ENCODE measurements at places on chromosomes 2 and 18.

DNA sequence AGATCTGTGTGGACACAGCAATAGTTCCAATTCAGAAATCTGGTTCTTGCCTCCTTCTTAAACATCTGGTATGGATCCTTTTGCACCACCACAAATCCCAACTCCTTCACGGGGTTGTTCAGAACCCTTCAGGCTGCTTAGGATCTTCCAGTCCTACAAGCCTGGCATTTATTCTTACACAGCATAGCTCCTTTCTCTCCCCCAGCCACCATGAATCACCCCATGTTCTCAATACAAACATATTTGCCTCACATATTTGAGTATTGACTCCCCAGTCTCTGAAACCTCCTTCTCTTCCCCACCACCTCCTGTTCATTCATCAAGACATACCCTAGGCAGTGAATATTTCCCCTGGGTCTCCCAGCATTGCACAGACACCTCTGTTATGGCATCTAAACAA, 155.2 kb downstream of the ALK start:
- no peak for DNase-seq

DNA sequence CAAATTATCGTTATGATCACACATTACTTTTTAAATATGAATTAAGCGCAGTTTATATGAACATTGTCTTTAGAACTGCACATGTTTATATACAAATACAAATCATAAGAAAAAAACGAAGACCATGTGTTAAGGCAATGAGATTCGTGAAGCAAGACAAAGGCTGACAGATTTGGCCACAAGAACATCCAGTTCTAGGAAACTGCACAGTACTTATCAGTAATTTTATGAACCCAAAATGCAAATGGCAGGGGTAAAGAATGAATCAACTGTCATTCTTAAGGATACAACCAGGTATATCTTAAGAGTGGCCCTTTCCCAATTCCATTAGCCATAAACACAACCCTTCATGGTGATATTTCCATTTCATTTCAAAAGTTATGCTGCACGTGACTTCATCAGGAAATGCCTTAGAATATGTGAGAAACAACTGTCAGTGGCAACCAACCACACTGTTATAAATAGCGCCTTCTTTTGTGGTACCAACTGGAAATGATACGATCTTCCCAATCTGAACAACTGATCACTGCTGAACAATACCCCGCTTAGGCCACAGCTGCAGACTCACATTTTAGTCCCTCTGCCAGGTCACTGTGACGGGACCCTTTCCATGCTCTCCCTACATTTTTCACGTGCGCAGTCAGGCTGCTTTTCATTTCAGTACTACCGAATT, 144.9 kb downstream of the L3MBTL4 start:
- DNase-seq, result no peak

- DNase-seq, result no peak
Measured at GRCh38 chr2:192005211-192005610, 158.3 kb upstream of the CAVIN2 start.

DNA sequence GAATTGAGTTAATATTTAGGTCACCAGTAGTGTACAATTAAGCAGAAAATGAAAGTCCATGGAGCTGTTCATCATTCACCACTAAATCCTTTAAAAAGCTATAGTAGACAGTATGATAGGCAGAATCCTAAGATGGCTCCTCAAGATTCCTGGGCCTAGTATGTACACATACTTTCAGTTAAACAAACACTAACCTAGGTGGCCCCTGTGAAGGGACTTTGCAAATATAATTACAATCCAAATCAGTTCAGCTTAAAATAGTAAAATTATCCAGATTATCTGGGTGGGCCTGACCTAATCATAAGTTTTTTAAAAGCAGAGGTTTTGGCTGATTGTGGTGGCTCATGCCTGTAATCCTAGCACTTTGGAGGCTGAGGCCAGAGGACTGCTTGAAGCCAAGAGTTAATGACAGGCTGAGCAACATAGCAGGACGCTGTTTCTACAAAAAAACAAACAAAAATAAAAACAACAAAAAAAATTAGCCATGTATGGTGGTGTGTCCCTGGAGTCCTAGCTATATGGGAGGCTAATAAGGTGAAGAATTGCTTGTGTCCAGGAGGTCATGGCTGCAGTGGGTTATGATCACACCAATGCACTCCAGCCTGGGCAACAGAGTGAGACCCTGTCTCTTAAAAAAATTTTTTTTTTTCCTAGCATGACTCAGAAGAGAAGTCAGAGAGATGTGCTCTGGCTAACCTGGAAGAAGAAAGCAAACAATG, 13.9 kb downstream of the MEX3C start:
- DNase-seq, result no peak

DNA sequence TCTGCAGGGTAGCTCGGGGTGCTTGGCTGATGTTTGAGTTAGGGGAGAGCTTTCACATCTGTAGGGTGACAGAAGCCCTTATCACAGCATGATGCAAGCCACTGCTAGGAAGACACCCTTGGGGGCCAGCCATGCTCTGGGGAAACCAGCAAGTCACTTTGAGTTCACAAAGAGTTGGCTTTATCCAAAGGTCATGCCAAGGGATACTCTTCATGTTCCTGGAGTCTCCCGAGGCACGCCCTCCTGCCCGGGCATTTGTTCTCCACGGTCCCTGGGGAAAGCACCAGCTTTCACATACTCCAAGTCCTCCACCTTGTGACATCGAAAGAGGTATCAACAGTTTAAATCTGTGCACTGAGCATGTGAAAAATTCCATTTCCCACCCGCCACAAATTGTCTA, 227.7 kb downstream of the VAPA start:
- DNase-seq, result no peak

DNA sequence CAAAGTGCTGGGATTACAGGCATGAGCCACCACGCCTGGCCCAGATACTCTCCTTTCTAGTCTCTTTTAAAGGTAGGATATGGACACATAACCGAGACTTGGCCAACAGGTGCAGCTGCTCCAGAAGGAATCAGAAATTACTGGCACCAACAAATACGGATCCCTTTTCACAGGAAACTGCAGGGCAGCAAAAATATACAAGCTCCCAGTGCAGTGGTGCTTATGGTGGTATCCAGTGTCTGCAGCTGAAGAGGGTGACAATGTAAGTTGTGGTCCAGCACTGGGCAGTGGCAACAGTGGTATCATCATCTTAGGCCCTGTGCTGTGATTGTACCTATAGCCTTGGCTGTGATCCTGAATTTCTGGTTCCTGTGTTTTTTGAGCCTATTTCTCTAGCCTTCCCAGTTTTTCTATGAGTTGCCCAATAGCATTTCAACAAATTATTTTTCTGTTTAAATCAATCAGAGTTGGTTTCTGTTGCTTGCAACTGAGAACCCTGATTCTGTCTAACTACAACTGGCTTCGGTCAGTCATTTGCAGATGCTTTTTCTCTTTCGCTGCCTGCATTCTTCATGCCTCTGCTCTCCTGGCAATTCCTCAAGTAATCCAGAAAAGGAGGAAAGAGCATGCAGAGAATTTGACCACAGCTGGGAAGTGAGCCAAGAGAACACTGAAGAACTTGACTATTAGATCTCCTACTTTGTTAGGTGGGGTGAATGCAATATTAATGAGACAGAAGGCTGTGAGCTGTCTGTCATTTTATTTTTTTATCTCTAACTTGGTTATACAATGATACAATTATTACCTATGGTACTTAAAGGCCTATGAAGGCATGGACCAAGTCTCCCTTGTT, 30.8 kb upstream of the EML4 start:
- no peak for DNase-seq

- no peak for DNase-seq
Measured at GRCh38 chr18:40157120-40157519, 1797.9 kb upstream of the PIK3C3 start.

- DNase-seq, result no peak
Measured at GRCh38 chr2:233446121-233446520, 91.8 kb downstream of the DGKD start.

- no peak for DNase-seq
Measured at GRCh38 chr2:58569475-58570185, 328.5 kb upstream of the FANCL start.

DNA sequence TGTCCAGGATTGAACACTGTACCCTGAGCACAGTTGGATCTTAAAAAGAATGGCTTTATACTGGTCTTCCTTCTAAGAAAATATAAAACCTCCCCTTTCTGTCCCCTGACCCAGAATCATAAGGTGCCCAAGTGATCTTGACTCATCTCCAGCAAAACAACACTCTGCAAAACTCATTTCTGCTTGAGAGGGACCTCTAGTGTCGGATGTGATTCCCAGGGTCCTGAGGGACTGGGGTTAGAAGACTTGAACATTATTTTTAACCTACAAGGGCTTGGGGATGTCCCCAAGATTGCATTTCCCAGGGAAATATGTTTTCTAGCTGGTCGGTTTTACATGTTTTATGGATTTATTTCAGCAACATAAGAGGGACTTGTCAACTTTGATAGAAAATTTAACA, 1318.5 kb upstream of the CELF4 start:
- no peak for DNase-seq

DNA sequence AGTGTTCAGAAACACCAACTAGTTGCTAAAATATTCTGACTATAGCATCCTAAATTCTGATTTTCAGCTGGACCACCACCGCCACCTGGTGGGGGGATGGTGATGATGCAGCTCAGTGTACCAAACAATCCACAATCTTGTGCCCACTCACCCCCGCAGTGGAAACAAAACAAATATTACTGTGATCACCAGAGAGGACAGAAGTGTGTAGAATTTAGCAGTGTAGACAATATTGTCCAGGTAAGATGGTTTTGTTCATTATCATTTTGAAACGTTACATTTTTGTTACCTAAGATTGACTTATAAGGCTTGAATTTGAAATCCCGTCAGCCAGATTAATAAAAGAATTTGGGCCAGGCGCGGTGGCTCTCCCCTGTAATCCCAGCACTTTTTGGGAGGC, 31.7 kb upstream of the UBXN4 start:
- peak; percentile 46 for DNase-seq

DNA sequence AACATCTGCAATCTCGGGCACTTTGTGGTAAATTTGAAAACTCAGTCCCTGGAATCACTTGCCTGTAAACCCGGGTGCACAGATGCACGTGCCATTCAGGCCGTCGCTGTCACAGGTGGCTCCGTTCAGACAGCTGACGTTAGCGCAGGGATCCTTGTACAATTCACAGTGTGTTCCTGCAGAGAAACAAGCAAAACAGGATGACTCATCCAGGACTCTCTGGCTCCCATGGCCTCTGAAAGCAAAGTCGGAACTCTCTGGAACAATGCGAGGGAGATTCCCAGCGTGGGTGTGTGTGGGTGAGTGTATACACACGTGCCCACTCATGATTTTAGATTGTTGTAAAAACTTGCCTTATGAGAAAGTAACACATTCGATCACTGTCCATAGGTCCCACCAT, 136.1 kb upstream of the PID1 start:
- no peak for DNase-seq

- DNase-seq, result no peak
Measured at GRCh38 chr18:3612315-3612714, 162.3 kb downstream of the TGIF1 start.

DNA sequence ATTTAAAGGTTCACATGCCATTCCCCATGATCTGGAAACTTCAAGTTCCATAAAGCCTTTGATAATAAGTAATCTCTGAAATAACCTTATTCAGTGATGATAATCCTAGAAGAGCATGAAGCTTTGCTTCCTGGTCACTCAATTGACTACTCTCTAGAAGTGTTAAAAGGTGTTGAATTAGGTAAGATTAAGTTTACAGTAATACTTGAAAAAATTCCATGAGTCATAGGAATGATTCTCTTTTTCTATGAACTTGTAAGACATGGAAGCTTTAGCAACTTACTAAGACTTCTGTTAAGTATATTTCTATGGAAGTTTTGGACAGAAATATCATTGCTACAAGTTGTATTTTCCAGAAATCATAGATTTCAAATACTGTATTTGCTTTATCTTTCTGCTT, 100.6 kb downstream of the MYO1B start:
- DNase-seq, result no peak

DNA sequence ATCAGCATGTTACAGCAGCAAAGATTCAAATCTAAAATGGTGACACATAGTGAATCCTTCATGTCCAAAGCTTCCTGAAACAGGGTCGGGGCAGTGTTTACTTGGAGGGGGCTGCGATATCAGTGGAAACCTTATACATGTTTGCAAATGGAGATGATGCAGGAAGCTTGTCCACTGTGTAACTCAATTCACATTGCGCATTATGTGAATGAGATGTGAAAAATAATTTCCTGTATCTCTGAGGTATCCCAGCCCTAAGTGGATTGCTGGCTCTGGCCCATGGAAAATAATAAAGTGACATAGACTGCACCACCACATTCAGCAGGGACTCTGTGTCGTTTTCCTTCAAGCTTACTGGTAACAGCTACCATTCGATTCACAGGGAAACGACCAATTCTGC, 505.5 kb downstream of the GALR1 start:
- DNase-seq, result no peak

- no peak for DNase-seq
Measured at GRCh38 chr18:35030277-35030989, 10.8 kb upstream of the MAPRE2 start.

GRCh38 chr2:190812506-190813294, 67.9 kb upstream of the GLS start:
- no peak for DNase-seq

GRCh38 chr18:9401176-9401575, 66.6 kb downstream of the TWSG1 start:
- DNase-seq, result no peak

GRCh38 chr2:26034637-26034992, 731 bp downstream of the RAB10 start:
- DNase-seq, result no peak

DNA sequence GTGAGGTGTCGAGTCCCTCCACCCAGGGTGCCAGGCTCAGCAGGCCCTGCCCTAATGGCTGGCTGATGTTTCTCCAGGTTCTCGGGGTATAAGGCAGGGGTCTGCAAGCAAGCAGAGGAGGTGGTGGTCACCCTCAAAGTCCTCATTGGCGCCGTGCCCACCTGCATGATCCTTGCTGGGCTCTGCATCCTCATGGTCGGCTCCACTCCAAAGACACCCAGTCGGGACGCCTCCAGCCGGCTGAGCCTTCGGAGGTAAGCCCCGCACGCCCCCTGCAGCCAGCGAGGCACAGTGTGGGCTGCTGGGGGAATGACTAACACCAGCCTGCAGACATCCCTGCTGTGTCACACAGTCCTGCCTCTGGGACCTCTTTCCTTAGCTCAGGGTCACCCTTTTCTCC, 14.1 kb downstream of the MFSD2B start:
- DNase-seq, result no peak

- DNase-seq, result no peak
Measured at GRCh38 chr2:189163889-189164288, 15.7 kb downstream of the COL5A2 start.

DNA sequence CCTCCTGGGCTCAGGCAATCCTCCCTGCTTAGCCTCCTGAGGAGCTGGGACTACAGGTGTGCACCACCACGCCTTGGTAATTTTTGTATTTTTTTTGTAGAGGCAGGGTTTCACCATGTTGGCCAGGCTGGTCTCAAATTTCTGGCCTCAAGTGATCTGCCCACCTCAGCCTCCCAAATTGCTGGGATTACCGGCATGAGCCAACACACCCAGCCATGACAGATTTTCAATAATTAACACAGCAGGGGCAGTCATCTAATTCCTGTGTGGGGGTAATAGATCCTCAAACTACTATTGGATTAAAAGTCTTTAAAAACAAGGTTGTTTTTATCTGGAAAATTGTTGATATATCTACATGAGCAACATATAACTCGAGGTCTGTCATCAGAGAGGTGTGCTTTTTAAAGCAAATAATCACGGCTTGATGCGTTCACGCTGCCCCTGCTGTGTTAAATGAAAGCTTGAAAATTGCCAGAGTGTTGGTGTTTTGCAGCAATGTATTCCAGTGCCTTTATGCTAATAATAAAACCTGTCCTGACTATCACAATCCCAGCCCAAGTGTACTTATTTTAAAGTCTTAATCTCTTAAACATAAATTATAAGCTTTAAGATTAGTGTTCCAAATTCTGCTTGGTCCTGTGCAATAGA, 35.6 kb upstream of the ASB1 start:
- DNase-seq, result no peak

- no peak for DNase-seq
Measured at GRCh38 chr18:26436176-26437051, 111.9 kb downstream of the KCTD1 start.

All from stimulated activated CD8-positive, alpha-beta memory T cell treated with anti-CD3 and anti-CD28 coated beads, Interleukin-15, amount 100 ng/mL, for 24 hours (primary cell).